ENCODE measurements at places on chromosomes 4 and X. TPM values are rescaled to one million over a fixed set of nuclear protein-coding genes. Genes with fewer than 3 reads are reported as not detected.

Gene C1QTNF7
- not detected for total RNA-seq

Gene TEC
- 0.13 TPM for total RNA-seq

Gene KCTD8
- total RNA-seq = not detected

Gene LNX1
- total RNA-seq = 0.44 TPM

GRCh38 chrX:9671998-9672397, 93.6 kb downstream of the GPR143 start:
- no peak for DNase-seq

- no peak for DNase-seq
Observed at GRCh38 chr4:142567199-142567598, 278.9 kb downstream of the INPP4B start.

DNA sequence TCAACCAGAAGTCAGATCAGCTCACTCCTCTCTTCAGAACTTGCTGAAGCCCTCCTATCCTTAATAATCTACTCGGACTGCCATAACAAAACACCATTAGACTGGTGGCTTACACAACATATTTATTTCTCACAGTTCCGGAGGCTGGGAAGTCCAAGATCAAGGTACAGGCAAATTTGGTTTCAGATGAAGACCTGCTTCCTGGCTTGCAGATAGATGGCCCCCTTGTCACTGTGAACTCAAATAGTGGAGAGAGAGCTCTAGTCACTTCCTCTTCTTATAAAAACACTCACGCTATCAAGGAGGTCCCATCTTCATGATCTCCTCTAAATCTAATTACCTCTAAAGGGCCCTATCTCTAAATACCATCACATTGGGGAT, 125.1 kb downstream of the CAMK2D start:
- DNase-seq = no peak

DNA sequence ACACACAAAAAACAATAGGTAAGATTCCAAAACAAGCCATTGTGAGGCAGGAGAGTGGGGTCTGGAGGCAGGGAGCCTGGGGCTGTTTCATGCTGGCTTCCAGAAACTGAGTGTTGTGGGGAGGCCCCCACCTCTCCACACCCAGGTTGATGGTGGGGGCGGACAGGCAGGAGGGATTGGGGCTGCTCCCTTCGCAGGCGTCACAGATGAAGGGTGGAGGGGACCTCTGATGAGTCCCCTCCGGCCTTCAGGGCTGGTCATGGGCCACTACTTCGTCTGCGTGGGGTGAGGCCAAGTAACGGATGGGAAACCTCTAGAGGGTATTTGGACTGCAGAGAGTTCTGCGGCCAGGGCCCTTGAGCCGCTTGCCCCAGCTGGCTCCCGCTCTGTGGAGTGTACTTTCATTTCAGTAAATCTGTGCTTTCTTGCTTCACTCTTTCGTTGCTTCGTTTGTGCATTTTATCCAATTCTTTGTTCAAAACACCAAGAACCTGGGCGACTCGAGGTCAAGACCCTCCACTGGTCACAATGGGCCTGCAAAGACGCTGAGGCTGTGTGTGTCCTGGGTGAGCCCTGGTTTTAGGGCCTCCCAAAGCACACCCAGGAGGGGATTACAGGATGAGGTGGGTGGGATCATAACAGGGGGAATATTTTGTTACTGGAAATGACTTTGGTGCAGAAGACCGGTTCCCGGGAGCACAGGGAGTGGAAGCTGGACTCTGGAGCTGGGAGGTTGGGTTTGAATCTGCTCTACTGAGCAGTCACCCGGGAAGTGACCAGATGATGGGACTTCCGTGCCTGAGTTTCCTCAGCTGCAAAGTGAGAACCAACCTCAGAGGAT, 83.7 kb upstream of the ADRA2C start:
- DNase-seq = no peak

GRCh38 chrX:136778020-136778419, 2.7 kb downstream of the ARHGEF6 start:
- DNase-seq = no peak

DNA sequence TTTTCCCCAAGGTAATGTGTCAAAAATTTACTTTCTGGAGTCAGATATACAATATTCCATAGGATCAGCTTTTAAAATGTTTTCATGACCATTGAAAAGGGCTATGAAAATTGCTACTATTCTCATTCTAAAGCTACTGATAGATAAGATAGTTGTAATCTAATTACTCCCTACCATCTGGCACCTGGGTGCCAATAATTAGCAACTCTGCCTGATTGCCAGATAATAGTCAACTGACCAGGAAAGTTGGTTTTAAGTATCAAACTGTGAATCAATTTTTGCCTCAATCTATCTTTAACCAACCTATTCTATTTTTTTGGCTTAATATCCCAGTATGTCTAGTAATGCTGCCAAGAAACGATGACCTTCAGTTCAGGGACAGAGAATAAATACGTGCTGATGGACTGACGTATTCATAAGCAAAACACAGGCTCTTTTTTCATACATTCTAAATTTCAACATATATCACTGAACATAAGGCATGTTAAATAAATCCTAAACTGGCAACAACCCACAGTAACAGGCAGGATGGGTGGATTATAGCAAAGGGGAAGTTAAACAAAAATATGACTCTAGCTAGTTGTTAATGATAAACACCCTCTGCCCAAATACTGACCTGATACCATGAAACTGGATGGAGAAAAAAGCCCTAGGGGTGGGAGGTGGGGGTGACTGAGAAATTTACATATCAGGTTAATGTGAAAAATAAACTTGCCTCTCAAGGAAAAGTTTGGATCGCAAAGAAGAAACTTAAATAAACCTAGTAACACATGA, 18.2 kb downstream of the SH3RF1 start:
- no peak for DNase-seq

GRCh38 chr4:141429933-141430332, 206.4 kb upstream of the IL15 start:
- no peak for DNase-seq

DNA sequence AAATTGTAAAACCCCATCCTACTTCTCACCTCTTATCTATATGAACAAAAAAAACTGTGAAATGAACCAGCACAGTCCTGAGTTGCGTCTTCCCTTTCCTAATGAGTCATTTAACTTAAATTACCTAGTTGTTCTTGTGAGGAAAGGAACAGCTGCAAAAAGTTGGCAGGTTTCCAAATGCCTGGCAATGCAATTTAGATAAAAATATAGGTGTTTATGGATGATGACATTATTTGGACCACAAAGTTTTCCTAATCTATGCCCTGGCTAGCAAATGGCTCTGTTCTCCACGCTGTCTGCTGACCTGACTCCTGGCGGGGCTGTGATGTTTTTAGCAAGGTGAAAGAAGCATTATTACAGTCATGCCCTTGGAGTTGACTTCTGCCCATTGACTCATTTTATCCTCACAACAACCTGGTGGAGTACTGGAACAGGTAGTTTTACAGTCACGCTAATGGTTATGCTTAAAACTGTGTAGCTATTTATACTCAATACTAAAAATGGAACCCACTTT, 29.8 kb upstream of the RELL1 start:
- no peak for DNase-seq

GRCh38 chr4:89398146-89398545, 90.5 kb upstream of the GPRIN3 start:
- DNase-seq = no peak

GRCh38 chrX:67917421-67918010, 373.7 kb downstream of the AR start:
- no peak for DNase-seq

DNA sequence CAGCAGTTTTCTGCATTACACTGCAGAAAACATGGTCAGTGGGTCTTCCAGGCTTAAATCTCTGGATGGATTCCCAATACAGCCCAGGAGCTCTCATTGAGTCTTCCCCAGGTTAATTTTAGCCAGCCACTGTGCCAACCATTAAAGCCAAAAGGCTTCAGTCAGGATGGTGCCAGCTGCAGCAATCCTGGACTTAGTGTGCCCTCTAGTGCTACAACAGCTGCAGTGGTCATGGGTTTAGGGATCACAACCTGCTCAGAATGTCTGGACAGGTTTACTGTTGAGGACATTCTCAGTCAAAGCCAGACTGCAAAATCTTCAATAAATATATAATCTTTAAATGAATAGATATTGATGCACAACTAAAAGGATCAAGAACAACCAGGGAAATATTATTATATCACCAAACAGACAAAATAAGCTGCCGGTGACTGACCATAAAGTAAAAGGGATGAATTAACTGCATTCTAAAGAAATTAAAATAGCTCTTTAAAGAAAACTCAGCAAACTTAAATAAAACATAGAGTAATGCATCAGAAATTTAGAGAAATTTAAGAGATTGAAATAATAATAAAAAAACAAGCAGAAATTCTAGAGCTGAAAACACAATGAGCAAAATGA, 639.9 kb downstream of the SPOCK3 start:
- DNase-seq = no peak

DNA sequence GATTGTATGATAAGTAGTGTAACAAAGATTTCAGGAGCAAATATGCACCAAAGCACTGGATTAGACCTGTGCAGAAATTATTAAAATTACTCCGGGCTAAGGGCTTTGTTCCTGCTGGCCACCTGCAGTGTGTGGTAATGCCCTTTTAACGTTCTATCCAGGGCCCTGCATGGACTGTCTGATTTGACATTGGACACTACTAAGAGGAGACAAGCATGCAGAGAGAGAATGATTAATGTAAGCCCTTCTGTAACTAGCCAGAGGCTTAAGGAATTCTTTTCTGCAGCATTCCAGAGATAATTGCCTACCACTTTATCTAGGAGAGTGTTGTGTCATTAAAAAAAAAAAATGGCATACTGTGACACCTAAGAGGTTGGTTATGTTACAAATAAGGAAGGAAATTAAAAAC, 117.0 kb downstream of the PCDH7 start:
- DNase-seq = no peak

Measured in osteocyte (in vitro differentiated cells).